Inflammatory macrophage treated with lipopolysaccharide for 4 hours (primary cell): ENCODE measurements at places on chromosomes 13 and 19.

- no peak for DNase-seq
These were observed 12.8 kb downstream of the MOB3A start for GRCh38 chr19:2083174-2083854.

GRCh38 chr13:41145136-41145908, 12.7 kb upstream of the KBTBD6 start:
- no peak for DNase-seq

- DNase-seq, result no peak
These were observed 556.7 kb downstream of the PCDH9 start for GRCh38 chr13:66673401-66673800.

- peak; percentile 44 for DNase-seq
These were observed 17.6 kb downstream of the ZNF121 start for GRCh38 chr19:9566729-9567128.

DNA sequence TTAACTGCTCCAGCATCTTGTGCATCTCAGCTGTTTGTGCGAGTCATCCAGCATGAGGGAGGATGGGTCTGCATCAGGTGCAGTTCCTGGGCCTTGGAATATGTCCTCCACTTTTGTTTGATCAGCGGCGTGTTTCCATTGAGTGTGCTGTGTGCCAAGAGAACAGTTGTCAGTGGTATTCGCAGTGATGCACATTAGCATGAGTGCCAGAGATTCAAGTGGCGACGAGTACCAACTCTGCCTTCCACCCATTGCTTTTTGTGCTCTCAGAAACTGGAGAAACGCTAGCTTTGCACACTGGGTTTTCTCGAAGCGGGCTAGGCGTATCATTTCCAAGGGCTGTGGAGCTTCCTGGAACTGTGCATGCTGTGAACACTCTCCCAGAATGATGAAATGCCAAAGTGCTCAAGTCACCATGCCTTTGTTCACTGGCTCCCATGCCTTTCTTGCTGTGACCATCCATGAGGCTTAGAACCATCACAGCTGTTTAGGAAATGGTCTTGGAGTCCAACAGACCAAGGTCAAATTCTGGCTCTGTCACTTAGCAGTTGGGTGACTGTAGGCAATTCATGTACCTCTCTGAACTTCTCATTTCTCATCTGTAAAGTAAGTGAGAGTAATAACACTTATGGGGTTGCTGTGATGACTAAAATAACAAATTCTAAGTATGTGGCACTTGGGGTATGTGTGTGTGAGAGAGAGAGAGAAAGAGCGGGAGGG, 18.4 kb downstream of the LRCH1 start:
- no peak for DNase-seq

DNA sequence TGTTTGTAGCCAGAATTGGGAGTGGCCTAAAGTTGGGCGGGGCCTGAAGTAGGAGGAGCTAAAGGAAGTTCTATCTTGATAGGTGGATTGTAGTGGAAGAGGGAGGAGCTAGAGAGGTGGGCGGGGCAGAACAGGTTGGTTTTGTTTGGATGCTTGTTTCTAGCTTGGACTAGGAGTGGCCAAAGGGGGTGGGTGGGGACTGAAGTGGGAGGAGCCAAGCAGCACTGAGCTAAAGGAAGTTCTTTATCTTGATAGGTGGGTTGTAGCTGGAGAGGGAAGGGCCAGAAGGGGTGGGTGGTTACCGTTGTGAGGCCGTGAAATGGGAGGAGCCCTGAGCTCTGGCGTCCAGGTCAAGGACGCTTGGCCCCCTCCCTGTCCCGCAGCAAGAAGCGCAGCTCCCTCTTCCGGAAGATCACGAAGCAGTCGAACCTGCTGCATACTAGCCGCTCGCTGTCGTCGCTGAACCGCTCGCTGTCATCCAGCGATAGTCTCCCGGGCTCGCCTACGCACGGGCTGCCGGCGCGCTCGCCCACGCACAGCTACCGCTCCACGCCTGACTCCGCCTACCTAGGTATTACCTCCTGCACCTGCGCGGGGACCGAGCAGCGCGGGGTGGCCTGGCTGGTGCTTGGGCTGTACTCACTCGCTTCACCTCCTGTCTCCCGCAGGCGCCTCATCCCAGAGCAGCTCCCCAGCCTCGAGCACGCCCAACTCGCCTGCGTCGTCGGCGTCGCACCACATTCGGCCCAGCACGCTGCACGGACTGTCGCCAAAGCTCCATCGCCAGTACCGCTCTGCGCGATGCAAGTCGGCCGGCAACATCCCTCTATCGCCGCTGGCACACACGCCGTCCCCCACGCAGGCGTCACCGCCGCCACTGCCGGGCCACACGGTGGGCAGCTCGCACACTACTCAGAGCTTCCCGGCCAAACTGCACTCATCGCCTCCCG, 8.0 kb downstream of the DNASE2 start:
- peak; percentile 56 for DNase-seq

- DNase-seq, result peak; percentile 30
These were observed 139.4 kb downstream of the HS6ST3 start for GRCh38 chr13:96229356-96229755.

- no peak for DNase-seq
These were observed 192.9 kb downstream of the DCT start for GRCh38 chr13:94286581-94286980.

DNA sequence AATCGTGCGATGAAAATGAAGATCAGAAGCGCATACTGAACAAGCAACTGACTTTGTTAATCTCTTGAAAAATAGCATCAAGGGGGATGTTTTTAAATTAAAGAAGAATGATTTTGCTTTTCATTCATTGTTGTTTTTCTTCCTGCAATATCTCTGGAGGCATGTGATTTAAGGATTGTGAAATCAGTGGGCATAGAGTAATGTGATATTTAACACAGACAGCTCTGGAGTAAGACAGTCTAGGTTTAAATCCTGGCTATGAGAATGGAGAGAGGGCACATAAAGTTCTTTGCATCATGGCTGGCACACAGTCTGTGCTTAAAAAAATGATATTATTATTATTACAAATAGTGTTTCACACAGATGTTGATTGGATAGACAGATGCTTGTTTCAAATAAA, 243.1 kb upstream of the NBEA start:
- DNase-seq, result no peak

GRCh38 chr19:10408511-10409283, 5.4 kb upstream of the CDC37 start:
- DNase-seq, result peak; percentile 99
